Stimulated activated CD8-positive, alpha-beta memory T cell treated with anti-CD3 and anti-CD28 coated beads, Interleukin-7, amount 100 ng/mL, for 1 hour (primary cell): ENCODE measurements at places on chromosomes 3 and 15.

DNA sequence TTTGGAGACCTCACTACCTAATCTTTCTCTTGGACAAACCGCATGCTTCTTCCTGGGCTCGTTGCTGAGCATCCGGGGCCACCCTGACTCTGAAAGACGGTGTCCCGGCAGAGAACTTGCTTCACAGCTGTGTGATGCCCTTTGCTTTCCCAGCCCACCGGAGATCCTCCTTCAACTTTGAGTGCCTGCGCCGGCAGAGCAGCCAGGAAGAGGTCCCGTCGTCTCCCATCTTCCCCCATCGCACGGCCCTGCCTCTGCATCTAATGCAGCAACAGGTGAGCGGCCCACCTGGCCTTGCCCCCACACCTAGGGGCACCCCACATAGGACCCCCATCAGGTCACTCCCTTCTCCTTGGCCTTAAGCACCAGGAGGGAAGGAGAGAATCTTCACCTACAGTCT, 37.7 kb downstream of the CHDH start:
- DNase-seq = no peak

- no peak for DNase-seq
Measured at GRCh38 chr3:16063603-16064002, 110.9 kb upstream of the GALNT15 start.

DNA sequence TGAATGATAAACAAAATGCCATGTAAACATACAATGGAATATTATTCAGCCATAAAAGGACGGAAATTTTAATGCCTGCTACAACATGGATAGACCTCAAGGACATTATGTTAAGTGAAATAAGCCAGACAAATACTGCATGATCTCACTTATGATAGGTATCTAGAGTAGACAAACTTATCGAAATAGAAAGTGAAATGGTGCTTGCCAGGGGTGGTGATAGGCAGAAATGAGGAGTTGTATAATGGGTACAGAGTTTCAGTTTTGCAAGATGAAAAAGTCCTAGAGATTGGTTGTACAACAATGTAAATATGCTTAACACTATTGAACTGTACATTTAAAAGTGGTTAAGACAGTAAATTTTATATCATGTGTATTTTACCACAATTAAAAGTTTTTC, 287.8 kb downstream of the ERC2 start:
- DNase-seq = no peak

- no peak for DNase-seq
Measured at GRCh38 chr3:95460274-95460673, 1354.1 kb upstream of the EPHA6 start.

DNA sequence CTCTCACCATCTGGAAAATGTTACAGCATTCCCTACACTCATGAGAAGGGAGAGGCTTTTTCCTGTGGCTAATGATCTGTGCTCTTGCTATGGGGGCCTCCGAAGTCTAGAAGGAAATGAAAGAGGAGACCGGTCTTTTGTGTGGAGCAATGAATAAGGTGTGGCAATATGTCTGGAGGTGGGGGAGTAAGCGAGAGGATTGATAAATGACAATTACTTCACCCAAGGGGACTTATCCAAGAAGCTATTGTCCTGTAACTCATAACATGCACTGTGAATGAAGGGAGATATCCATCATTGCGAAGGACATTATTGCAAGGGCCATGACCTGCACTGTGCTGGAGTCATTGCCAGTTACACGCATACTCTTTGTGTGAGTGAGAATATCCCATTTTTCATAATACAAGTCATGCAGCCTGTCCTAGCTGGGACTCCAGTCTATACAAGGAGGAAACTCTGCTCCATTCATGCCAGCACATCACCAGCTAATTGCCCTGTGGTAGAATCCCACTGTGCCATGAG, 37.7 kb upstream of the SYNPR start:
- no peak for DNase-seq

GRCh38 chr15:74540161-74540760, 759 bp upstream of the ARID3B start:
- DNase-seq = no peak

- no peak for DNase-seq
Measured at GRCh38 chr15:76168237-76168984, 108.6 kb downstream of the TMEM266 start.

DNA sequence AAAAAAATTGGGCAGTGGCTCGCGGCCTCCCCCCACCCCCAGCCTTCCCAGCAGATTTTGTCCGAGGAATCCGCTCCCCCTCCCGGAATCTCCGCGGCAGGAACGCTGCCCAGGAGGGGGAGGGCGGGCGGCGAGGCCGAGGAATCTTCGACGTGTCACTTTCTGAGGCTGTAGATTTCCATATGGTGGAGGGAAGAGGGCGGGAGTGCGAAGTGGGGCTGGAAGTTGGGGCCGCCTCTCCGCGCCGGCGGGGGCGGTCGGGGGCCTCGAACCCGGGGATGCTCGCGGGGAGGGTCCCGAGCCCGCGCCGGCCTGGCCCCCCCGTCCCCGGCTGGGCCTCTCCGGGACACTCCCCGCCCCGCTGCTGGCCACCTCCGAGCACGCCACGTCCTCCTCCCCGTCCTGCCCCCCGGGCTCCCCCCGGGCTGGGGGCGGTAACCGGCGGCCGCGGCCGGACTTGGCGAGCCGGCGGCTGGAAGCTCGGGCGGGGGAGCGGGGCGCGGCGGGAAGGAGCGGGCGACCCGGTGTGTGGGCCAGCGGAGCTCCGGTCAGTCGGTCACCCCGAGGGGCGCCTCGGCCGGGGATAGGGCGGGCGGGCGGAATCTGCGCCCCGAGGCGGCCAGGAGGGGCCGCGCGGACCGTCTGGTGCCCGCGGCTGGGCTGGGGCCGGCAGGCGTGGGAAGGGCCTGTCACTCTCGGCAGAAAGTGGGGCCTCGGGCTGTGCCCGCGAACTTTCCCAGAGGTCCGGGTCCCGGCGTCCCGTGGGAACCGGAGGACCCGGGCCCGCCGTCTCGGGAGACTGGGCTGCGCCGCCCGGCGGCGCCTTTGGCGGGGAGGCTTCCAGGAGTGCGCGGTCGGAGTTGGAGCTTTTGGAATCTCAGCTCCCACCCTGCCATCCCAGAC, 951 bp downstream of the FNDC3B start:
- no peak for DNase-seq

DNA sequence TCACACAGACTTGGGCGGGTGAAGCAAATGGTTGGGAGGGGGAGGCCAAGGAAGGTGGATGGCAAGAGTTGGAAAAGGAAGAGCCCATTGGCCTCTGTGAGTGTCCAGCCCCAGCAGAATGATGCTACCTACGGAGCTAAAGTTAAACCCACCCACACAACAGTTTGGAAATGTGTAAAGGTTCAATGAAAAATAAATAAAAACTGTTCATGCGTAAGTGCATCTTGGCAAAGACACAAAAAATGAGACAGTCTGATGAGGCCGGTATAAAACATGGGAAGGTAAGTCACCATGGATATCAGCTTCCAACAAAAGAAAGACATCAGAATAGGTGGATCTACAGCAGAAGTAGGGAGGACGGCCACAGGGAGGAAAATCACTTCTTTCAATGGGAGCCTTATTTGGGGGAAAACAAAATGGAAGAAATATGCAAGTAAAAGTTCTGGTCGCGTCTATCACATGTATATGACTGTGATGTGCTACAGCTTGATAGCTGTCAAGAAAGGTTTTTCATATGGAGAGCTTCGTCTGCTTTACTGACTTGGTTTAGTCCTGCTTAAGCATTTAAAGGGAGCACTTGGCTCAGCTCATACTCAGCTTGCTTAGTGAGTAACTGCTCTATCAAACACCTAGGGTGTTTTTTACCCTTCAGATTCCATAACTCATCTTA, 82.8 kb downstream of the TIGIT start:
- DNase-seq = no peak

- DNase-seq = no peak
Measured at GRCh38 chr15:82551646-82552247, 11.5 kb upstream of the RPS17 start.

- no peak for DNase-seq
Measured at GRCh38 chr15:34336991-34337556, 507 bp downstream of the SLC12A6 start.

DNA sequence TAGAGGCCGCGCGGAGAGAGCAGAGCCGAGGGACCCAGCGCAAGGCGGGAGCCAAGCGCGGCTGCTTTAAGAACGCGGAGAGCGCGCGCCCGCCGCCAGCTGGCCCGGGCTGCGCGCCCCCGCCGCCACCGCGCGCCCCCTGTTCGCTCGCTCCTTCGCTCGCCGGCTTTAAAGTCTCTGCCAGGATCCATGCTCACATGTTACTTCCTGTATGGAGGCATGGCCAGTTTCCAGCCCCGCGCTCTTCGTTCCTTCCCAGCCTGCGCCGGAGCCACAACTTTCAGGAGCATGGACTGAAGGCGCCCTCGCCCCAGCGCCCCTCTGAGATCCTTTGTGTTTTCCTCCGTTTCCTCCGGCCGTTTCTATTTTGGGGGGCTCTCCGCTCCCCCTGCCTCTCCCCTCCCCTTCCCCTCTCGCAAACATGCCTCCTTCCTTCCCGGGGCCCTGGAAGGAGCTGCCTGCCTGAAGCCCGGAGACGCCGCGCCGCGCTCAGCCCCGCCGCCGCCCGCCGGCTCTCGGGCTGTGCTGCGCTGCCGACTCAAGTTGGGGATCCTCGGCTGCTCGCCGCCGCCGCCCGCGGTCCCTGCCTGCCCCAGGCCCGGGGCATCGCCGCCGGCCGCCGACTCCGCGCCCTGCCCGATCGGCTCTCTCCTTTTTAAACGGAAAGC, at the start of gene PTPRG:
PTPRG (plus strand) TSS at position 198 of the 668 bp plus-strand sequence. CDS start 717 bp downstream, outside the sequence.
- no peak for DNase-seq

GRCh38 chr3:195149292-195150030, 121.5 kb downstream of the XXYLT1 start:
- DNase-seq = no peak

DNA sequence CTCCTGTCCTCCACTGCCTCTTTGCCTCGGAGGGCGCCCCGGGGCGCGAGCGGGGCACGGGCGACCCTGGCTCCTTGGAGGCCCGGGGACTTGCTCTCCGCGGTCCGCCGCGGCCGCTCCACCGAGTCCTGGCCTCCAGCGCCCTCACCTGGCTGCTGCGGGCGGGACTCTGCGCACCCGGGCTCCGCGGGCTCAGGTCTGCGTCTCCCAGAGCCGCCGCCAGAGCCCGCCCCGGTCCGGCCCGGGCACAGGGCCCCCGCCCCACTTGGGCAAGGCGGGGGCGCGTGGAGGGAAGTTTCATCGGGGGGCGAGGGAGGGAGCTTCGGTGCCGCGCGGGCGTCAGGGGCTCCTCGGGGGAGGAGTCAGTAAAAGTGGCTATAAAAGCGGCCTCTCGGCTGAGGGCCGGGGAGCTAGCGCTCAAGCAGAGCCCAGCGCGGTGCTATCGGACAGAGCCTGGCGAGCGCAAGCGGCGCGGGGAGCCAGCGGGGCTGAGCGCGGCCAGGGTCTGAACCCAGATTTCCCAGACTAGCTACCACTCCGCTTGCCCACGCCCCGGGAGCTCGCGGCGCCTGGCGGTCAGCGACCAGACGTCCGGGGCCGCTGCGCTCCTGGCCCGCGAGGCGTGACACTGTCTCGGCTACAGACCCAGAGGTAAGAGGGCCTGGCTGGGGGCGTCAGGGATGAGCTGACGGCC, at the start of gene CEMIP:
CEMIP (plus strand) TSS at position 407 of the 694 bp plus-strand sequence. CDS start 94,510 bp downstream, outside the sequence.
- DNase-seq = no peak

- DNase-seq = no peak
Measured at GRCh38 chr3:36827133-36827532, 62.8 kb upstream of the DCLK3 start.

- DNase-seq = no peak
Measured at GRCh38 chr15:100769043-100769974, 110.3 kb upstream of the ALDH1A3 start.

- no peak for DNase-seq
Measured at GRCh38 chr15:70748281-70748747, 15.0 kb downstream of the UACA start.

- peak; percentile 16 for DNase-seq
Measured at GRCh38 chr3:128316481-128316891, 150.2 kb downstream of the DNAJB8 start.

DNA sequence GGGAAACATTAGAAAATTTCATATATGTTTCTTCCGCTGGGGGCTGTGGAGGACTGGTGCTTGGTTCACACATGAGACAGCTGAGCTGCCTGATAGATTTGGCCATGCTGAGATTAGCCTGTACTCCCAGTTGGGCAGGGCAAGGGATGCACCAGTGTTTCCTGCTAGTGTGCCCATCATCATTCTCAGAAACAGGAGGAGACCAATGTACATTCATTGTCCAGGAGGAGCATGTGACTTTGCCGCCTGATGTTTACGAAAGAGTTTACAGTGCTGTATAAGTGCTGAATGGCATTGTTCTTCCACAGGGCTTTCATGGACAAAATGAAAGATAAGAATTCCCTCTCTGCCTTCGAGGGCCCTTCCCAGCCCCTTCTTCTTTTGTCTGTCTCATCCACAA, 311.1 kb upstream of the THBS1 start:
- DNase-seq = no peak
